ENCODE measurements at places on chromosomes 7 and 10.

DNA sequence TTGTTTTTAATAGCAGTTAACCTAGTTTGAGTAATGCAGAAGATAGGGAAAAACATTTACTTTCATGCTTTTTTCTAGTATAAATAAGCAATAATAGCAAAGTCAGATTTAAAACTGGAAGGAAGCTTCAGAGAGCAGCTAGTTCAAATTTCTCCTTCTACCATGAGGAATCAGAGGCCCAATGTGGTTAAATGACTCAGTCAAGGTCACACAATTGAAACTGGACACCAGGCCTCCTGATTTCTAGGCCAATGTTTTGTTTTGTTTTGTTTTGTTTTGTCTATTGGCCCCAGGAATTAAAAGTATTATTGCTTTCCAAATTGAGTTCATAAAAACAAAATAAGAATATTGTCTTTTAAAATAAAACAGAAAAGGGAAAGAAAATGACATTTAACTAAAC, 122.3 kb downstream of the TRIL start:
- no peak for DNase-seq

DNA sequence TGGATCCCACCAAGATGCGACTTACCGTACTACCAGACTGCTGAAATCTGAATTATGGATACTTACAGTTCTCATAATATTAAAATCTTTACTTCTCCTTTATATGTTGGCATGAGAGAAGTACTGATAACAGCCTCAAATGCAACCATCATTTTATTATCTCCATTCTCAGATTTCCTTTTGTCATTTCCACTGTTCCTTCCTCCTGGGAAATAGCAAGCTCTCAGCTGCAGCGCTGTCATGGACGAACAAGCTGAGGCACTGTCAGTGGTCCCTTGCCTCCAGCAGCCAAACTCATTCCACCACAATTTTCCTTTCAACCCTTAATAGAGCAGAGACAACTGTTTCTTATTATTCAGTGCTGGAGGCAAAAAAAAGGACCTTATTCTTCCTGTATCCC, 478.4 kb downstream of the ARL4A start:
- DNase-seq: no peak

DNA sequence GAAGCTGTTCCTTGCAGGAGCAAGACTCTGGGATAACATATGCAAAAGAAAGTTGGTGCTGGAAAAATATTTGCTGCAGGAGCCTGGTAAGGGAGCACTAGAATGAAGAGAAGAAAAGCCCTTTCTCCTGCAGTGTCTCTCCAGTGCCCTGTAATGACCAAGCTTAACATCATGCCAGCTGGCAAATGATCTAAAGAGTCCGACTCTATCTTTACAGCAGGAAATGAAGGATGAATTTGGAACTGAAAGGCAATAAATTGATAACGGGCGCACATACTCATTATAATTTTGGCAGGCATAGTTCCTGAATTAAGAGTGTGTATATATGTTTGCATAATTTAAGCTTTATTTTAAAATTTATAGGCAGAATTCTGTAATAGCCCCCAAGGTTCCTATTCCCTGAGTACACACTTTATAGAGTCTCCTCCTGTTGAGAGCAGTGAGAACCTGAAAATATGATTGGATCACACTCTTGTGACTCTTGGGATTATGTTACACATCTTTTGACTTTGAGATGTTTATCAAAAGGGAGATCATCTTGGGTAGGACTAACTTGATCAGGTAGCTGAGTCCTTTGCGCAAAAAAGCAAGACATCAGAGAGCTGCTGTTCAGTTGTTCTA, 299.0 kb upstream of the MBL2 start:
- no peak for DNase-seq

- DNase-seq: no peak
Measured at GRCh38 chr7:99106821-99107241, 37.1 kb downstream of the SMURF1 start.

DNA sequence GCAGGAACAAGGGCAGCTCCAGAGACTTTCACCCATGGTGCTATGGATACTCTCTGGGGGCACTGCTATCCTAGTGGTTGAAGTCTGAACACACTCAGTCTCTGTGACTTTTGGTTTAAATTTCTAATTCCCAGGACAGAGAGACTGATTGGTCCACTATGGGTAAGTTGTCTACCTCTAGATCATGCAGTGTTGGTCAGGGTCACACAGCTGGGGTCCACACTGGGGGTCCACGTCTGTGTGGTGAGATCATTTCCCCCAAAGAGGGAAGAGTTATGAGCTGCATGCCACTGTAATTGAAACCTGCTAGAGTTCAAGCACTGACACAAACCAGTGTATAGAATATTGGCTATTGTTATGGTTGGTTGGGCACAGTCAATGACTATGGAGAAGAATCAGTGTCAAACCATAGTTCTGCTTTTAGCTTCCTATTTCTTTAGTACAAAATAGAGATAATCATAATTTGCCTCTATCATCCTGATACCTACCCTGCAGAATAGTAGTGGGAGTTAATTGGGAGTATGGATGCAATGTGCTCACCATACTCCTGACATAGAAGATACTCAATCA, 101.6 kb downstream of the PRTFDC1 start:
- DNase-seq: no peak

DNA sequence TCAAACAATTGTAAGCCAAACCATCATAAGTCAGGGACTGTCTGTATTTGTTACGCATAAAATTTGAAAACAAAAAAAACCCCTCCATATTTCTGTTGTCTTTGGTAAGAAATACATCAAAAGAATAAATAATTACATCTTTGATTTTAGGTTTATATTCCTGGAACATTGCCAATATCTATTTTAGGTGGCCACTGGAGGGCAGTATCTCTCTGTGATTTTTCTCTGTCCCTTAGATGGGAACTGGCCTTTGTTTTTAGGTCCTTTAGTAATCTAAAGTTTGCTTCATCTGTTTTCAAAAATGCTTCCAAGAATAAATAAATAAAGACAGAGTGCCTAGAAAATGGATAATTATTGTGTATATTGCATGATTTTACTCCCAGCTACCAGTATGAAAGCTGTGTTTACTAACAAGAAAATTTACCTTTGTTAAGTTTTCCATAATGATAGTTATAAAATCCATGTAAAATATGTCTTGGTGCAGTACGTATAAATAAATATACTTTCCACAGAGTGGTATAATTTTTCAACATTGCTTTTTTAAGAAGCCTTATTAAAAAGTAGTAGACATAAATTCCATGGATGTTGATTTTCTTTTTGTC, 64.2 kb downstream of the PHYHIPL start:
- DNase-seq: no peak

DNA sequence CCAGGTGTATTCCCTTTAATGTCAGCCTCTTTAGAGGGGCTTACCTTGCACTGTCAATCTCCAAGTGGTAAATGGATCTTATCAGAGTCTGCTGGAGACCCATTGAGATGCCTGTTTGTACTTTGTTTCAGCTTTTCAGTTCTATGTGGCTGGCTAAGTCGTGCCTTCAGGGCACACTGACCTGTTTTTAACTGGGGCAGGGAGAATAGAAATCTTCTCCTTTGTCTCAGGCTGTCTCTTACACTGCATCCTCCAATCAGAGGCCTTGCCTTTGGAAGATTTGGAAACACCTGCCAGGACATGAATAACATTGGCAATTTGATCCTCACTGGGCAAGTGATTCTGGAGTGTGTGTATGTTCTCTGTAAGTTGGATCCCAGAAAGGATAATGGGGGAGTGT, 65.0 kb downstream of the POU6F2 start:
- DNase-seq: no peak

DNA sequence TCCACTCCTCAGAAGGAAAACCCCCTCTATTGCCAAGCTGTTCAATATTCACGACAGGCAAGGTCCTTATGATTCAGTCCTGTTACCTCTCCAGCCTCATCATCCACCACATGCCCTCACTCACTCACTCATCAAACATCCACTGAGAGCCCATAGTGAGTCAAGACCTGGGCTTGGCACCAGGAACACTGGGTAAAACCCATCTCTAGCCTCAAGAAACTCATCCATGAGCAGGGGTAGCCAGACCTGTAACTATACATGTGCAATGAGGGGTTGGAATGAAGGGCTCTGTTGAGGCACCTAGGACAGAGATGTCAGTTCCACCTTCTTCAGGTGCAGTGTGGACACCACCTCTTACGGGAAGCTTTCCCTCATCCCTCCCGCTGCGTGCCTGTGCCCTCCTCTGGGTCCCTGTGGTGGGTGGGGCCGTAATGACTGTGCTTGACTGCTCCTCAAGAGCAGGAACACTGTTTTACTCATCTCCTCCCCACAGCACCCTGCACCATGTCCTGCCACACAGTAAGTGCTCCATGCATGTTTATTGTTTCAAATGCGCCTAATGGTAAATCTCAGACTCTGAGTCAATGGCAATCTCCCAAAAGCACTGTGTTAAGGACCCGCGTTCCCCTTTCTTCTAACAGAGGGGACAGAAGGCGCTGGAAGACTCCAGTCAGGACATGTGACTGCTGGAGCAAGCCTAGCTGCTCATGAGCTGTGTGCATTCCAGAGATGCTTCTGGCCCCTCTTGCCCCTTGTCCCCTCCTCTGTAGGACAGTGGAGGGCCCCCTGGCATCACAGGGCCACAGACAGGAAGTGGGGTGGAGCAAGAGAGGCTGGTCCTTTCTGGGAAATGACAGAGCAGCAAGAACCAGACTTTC, 95.4 kb downstream of the HIPK2 start:
- peak; percentile 23 for DNase-seq

DNA sequence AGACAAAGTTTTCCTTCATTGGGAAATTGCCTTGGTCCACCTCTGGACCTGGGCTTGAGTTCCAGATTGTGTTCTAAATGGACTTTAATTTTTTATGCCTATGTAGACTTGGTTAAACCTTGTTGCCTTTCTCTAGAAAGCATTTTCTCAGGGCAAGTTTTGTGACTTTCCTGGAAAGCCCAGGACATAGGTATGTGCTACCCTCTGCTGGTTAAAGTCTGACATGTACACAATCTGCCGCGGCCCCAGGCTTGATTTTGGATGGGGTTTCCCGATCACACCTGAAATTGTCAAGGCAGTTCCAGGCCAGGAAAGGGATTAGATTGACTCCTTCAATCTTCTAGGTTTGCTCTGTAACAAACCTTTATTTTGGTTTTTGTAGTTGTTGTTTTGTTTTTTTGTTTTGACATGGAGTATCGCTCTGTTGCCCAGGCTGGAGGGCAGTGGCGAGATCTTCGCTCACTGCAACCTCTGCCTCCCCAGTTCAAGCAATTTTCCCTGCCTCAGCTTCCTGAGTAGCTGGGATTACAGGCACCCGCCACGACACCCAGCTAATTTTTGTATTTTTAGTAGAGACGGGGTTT, 14.1 kb upstream of the AKR1B10 start:
- DNase-seq: peak; percentile 29

DNA sequence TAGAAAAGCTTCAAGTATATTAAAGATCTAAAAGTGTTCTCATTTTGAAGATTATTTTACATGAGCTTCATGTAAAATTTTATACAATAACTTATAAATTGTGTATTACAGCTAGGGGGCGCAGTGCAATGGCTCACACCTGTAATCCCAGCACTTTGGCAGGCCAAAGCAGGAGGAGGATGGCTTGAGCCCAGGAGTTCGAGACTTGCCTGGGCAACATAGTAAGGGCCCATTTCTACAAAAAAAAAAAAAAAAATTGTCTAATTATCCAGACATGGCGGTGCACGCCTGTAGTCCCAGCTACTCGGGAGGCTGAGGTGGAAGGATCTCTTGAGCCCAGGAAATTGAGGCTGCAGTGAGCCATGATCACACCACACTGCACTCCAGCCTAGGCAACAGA, 16.6 kb downstream of the ACBD5 start:
- DNase-seq: peak; percentile 30

GRCh38 chr10:22606164-22606614, 108.2 kb downstream of the PIP4K2A start:
- peak; percentile 38 for DNase-seq

- DNase-seq: no peak
Measured at GRCh38 chr7:3520206-3520605, 219.2 kb downstream of the SDK1 start.

DNA sequence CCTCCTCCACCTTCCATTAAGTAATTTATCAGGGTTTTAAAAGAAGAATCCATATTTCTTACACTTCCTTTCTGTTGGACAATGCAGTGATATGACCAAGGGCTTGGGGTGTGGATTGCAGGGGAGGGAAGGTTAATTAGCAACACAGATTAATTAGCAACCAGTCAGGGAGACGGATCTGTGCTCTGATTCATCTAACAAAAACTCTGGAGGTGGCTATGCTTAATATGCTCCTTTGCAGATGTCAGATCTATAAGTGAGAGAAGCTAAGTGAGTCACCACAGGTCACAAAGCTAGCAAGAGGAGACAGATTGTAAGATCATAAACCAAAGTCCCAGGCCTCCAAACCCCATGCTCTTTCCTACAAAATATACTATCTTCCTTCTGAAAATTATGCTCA, 178.8 kb upstream of the ITGB1 start:
- peak; percentile 43 for DNase-seq

DNA sequence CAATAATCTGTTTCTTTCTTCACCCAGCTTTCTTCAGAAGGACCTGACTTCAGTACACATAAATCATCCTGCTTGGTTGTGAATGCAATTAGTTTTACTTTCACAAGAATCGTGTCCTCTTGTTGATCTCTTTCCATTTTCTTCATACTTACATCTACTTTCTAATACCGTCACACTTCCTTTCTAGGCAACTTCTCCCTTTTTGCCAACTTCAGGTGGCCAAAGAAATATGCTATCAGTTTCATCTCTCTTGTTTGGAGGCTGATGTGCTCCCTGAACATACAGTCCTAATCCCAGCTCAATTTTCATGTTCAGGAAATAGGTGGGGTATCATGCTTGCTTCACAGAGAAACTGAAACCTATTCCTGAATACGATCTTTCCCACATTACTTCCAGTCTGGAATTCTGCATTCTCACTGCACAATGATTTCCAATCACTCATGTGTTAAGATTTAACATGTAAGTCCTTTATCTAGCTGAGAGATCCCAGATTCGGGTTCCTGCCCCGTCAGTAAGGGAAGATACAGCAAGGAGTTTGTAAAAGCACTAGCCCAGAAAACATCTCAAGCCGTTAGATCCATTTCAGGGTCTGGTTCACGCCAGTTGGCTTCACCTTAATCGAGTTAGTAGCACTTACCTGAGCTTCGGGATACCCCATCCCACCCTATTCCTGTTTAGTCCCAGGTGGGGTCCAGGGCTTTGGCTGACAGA, 994 bp downstream of the SLC25A28 start:
- DNase-seq: no peak

GRCh38 chr10:34157501-34157900, 657.6 kb downstream of the PARD3 start:
- no peak for DNase-seq

GRCh38 chr7:106057204-106057961, 54.7 kb downstream of the SYPL1 start:
- DNase-seq: no peak
